Stimulated activated CD4-positive, alpha-beta T cell treated with anti-CD3 and anti-CD28 coated beads, Interleukin-1b, Interleukin-23, amount 100 ng/mL, for 1 hour (primary cell): ENCODE measurements at places on chromosomes 6 and 20.

DNA sequence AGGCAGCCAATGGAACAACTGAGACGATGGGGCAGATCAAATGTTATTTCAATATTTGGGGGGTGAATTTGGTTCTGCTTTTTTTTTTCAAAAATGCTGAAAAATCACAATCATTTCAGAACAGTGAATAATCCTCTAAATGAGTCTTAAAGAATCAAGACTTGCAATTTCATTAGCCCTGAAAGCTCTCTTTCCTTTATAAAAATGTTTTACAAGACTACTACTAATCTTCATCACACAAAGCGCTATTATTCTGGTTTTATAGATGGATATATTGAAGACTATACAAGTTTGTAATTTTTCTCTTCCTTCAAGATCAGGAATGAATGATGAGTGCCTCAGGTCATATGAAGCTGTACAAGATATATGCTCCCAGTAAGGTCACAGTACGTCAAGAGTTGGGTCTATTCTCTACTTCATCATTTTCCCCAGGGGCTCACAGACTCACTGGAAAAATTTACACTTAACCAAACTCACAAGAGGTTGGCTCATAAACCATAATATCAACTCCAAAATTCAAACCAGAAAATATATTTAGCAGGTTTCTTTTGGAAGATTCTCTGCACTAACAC, 19.5 kb downstream of the RNF24 start:
- no peak for DNase-seq

GRCh38 chr20:58224097-58224496, 4.4 kb downstream of the ANKRD60 start:
- DNase-seq: no peak

DNA sequence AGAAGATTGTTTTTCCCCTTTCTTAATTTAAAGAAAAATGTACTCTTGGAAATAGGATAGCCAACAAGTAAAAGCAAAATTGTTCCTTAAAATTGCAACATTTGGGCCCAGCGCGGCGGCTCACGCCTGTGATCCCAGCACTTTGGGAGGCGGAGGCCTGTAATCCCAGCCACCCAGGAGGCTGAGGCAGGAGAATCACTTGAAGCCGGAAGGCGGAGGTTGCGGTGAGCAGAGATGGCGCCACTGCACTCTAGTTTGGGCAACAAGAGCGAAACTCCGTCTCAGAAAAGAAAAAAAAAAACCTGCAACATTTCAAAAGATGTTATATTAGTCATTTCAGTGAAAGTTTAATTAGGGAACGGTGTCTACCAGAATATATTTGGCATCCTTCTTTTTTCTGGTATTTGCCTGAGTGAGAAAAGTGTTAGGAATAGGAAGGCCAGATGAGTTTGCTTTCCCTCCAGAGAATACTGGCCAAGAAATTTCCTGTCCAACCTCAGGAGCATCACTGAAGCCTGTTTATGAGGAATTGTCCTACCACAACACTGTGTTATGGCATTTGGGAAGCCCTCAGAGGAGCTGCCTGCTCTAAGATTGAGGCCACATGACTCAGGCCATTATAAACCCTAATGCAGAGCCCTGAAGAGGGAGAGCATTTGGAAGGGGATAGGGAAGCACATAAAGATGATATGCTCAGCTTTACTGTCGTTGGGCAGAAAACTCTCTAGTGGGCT, 1.2 kb upstream of the GJA1 start:
- DNase-seq: no peak

GRCh38 chr20:64065974-64066343, 3.0 kb downstream of the TCEA2 start:
- DNase-seq: no peak

- no peak for DNase-seq
These were observed 954.7 kb upstream of the ADGRB3 start for GRCh38 chr6:67680297-67680932.

- DNase-seq: no peak
These were observed 38.6 kb downstream of the FOXP4 start for GRCh38 chr6:41584668-41585205.

GRCh38 chr6:28542440-28543296, 17.0 kb downstream of the GPX5 start:
- no peak for DNase-seq

DNA sequence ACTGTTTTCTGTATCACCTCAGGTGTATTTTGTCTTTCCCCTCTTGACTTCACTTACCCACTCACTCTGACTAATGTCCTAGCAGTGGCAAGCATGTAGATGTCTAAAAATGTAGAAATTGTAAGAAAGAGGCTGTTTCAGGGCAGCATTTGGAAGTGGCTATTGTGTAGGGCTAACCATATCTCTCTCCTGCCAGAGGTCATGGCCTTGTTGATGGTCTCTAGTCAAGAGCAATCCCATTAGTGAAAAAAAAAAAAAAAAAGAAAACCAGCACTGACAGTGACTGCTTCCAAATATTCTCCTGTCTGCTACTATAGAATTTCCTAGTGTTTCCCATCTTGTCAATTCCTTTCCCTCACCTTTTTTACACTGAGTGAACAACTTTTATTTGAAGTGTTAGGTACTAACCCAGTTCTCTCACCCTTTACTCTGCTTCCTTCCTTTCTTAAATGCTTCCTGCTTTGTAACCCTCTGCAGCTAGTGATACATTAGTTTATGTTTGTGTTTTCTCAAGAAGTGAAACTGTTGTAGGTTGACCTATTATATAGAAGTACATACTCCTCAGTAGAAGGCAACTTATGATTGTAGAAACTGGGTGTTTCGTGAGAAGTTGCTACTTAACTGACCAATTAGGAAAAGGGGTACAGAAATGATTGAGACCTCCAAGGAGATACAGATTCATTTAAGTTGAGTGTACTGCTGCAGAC, 174.1 kb upstream of the PTPRK start:
- no peak for DNase-seq

DNA sequence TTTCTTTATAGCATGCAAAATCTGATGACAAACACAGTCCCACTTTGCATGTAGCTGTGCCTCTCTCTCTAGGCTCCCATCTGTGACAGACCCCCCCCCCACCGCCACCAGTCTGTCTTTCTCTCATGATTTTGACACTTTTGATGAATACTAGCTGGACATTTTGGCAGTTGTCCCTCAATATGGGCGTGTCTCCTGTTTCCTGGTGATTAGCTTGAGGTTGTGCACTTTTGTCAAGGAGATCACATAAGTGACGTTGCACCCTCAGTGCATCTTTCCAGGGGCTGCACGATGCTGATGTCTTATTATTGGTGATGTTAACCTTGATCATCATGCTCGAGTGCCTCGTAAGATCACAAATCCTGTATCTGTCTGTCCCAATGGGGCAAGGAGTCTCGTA, 155.1 kb downstream of the EYA2 start:
- no peak for DNase-seq

- peak; percentile 49 for DNase-seq
These were observed 3.9 kb upstream of the MICB start for GRCh38 chr6:31493875-31494694.

- no peak for DNase-seq
These were observed 1.4 kb upstream of the MICAL1 start for GRCh38 chr6:109456710-109457561.

DNA sequence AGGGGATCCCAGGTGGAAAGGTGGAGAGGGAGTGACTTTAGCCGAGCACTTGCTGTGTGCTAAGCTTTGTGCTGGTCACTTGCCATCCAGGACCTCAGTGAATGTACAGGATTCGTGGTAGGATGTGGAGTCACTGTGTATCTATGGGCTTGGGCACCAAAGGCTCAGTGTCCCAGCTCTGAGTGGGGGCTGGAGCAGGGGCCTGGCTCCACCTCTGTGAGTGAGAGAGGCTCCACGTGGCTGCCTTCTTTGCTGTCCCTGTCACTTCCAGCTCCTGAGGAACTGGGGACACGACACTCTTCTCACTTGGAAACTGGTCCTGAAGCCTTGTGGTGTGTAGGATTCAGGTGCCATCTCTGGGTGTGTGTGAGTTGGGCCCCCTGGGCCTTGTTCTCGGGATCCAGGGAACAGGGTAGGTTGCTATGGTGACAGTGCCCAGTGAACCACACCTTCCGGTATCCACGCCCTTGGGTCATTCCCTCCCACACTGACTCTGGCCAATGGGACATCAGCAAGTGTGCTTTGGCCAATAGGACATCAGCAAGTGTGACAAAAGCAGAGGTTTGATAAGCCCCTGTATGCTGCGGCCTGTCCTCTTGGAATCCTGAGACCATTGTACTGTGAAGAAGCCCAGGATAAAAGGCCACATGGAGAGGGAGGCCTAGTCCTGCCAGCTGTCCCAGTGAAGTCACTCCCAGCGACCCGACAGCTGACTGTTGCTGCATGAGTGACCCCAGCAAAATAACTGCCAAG, 87.7 kb downstream of the CDH22 start:
- no peak for DNase-seq

- no peak for DNase-seq
These were observed 85.5 kb downstream of the WASF1 start for GRCh38 chr6:110093981-110094380.

- DNase-seq: no peak
These were observed 489.6 kb downstream of the MMUT start for GRCh38 chr6:48973491-48973890.

DNA sequence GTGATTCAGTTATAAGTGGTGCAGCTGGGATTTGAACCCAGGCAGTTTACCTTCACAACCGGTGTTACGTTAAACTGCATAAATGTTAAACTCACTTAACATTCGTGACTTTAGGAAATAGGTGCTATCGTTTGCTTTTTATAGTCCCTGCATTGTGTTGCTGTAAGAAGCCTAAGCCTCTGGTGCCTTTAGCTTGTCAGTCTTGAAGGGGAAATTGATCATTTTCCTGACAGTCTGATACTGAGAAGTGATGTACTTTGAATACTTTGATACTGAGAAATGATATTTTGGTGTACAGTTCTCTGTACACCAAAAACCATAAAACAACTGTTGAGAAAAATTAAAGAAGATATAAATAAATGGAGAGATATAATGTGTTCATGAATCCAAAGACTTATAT, 52.5 kb upstream of the NEDD9 start:
- DNase-seq: no peak

- DNase-seq: no peak
These were observed 11.9 kb upstream of the SIRPD start for GRCh38 chr20:1569415-1569881.

GRCh38 chr6:75501756-75502155, 8.2 kb upstream of the FILIP1 start:
- no peak for DNase-seq

- no peak for DNase-seq
These were observed 21.0 kb upstream of the GCLC start for GRCh38 chr6:53565886-53566285.

DNA sequence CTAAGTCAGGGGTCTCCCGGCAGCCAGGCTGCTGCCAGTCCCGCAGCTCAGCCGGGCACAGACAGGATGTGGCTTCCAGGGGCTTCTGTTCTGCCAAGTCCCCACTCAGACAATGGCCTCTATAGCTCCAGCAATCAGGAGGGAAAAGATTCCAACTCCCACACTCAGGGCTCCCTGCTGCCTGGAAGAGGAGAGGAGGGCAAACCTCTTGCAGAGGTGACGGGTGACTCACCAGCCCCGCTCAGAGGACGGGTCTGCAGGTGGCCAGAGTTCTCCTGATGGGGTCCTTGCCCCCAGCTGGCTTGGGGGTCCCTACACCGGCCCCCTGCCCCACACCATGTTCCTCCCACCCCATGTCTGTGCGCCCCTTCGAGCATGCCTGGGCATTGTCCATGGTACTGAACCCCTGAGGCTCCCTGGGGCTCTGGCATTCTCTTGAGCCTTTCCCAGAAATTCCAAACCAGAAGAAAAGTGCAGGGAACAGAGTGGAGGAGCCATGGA, 32.6 kb downstream of the NTSR1 start:
- DNase-seq: no peak

GRCh38 chr6:6025736-6026135, 19.0 kb upstream of the NRN1 start:
- DNase-seq: no peak

DNA sequence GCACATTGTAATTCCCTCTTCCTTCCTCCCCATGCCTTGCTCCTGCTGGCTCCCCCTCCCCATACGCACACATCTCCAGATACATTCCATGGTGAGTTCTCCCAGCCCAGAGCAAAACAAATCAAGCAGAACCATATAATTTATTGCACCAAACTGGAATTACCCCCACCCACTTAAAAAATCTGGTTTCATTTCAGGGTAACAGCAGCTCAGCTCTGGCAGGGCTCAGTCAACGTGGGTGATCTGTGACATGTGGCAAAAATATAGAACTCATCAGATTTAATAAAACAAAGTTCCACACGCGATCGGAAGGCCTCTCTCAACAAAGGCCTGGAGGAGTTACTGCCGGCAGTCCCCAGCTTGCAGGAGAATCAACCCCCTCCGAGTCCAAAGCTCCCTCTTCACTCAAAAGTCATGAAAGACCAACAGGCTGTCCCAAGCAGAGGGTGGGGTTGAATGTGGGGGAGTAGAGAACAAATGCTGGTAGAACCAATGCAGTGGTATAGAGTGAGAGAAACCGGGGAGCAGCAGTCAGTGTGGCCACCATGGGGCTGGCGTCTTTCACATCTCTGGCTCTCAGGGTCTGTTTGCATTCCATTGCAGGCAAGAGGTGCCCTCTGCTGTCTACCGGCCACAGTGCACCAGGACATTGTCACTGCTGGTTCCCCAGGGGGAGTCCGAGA, 323.3 kb upstream of the NT5E start:
- no peak for DNase-seq

DNA sequence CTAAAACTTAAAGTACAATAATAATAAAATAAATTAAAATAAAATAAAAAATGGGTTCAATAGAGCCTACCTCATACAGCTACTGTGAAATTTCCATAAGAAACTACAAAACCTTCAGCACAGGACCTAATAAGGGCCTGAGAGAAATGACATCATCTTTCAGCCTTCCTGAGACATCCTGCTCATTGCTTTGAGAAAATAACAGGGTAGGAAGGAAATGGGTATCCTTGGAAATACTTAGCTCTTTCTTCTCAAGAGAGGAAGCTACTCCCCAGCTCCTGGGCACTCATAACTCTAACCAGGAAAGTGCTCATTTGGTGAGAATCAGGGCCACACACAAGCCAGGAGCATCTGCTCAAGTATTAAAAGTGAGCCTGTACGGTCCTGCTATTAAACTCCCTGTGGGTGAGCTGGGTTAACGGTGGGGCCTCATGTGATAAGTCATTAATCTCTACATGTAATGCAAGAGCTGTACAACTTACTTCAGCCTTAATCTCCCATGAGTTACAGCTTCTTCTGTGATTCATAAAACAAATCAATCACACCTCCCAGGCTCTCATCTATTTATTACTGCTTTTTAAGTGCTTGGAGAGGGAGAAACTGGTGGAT, 141.4 kb downstream of the MAFB start:
- DNase-seq: no peak

DNA sequence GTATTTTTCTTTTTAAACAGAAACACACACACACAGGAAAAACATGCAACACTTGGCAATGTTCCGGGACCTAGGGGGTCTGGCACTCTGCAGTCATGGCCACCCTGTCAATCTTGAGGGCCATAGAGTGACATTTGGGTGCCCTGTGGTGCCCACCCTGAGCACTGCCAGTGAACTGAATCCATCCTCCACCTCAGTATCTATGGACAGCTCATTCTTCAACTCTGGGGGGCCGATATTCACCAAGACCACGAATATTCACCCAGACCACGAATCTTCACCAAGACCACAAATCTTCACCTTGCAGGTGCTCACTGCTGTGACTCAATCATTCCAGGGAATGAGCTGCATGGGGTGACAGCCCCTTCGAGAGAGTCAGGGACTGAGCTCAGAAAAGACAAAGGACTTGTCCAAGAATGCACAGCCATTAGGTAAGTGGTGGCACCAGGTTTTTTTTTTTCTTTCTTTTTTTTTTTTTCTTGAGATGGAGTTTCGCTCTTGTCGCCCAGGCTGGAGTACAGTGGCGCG, 19.1 kb downstream of the SNAI1 start:
- DNase-seq: no peak
